Activated T-helper 2 cell treated with anti-CD3 and anti-CD28 coated beads, Interferon-gamma antibody, Interleukin-2, Interleukin-4, amounts not matched to agents 10 μg/mL and 5 μg/mL and 100 μg/mL, durations not matched to agents 14 hours and 24 hours and 36 hours (primary cell): ENCODE measurements at places on chromosomes 5 and 9. TPM values are rescaled to one million over a fixed set of nuclear protein-coding genes. Genes with fewer than 3 reads are reported as not detected.
A peak's percentile ranks its signal among the peaks of the same experiment; 100 is the strongest.

DNA sequence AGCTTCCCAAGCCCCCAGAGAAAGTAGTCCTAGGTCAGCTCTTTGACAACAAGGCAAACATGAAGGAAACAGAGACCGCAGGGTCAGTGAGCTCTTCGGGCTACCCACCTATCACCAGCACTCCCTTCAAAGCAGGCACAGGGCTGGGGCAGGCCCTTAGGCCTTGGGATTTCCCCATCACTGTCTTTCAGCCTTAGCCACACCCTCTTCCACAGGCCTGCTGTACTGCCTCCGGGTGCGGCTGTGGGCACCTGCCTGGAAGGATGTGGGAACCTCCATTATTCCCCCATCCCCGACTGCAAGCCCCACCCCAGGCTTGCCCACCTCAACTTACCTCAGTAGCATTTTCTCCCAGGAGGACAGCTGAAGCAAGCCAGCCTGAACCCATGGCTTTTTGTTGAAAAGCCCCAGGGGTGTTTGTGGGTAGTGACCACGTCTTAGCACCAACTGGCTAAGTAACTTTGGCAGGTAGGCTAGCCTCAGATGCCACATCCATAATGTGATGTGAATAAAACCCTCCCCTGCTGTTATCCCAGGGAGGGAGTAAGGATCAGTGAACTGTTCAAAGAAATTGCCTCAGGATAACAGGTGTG, 100.2 kb downstream of the PIK3R1 start:
- peaks cover 26% of the 10 kb centered on the region for H3K4me1 ChIP-seq
- H3K27ac ChIP-seq: peak overlapping the region; percentile 11
- peak; percentile 13 for DNase-seq
- H3K4me3 ChIP-seq: no peak overlapping the region

The GARNL3 gene
- 1.9 and 2.9 TPM in 2 replicates for total RNA-seq

DNA sequence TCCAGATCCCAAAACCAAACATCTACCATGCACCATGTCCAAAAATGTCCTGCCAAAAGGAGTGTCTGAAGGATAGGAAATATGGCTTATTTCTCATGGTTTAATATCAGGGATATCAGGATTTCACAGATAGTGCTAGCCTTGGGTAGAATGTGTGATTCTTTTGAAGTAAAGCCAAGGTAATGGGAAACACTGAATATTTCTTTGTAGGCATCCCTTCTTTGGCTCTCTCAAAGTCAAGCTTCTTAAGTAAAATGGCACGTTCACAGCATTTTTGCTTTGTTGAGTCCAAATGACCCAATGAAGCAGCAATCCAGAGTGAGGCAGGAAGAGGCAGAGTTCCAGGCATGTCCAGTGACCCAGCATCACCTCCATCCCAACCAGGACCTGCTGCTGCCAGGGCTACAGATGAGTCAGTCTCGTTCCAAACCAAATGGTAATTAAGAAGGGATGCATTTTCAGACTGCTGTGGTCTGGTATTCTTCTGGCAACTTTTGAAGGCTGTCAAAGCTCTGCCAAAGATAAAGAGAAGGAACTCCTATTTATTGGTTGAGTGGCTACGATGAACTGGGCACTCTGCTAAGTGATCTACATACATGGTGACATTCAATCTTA, 678.8 kb upstream of the KLF4 start:
- no peak overlapping the region for H3K27ac ChIP-seq
- no peaks in the 10 kb centered on the region for H3K27me3 ChIP-seq
- no peaks in the 10 kb centered on the region for H3K4me1 ChIP-seq
- no peaks in the 10 kb centered on the region for H3K36me3 ChIP-seq
- H3K4me3 ChIP-seq: no peak overlapping the region
- no peak for DNase-seq

DNA sequence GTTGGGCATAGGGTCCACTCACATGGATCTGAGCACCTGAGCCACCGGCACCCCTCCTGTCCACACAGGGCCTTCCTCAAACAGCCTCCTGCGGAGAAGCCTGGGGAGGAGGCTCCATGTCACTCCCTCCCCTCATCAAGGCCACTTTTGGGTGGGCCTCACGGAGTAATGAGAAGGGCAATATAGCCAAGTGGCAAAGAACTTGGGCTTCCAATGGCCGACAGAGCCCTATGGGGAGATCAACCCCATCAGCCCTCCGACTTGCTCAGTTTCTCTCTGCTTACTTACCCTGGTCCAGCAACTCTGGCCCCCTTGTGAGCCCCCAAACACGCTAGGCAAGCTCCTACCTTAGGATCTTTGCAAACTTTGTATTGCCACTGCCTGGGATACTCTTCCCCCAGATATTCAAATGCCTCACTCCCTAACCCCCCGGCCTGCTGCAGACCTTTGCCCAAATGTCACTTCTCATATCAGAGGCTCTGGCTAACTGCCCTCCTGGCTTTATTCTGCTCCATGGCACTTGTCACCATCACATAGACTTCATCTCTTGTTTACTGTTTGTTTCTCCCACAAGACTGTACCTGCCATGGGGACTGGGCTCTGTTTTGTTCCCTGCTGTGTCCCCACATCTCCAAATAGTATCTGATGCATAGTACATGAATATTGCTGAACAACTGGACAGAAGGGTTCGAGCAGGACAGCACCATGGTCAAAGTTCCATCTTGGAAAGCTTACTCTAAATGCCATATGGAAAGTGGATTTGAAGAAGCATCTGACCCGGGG, 220.8 kb downstream of the FSTL4 start:
- H3K4me1 ChIP-seq: peaks cover 2% of the 10 kb centered on the region
- no peaks in the 10 kb centered on the region for H3K36me3 ChIP-seq
- H3K27me3 ChIP-seq: peaks cover 9% of the 10 kb centered on the region
- H3K27ac ChIP-seq: no peak overlapping the region
- peak; percentile 1 for DNase-seq

DNA sequence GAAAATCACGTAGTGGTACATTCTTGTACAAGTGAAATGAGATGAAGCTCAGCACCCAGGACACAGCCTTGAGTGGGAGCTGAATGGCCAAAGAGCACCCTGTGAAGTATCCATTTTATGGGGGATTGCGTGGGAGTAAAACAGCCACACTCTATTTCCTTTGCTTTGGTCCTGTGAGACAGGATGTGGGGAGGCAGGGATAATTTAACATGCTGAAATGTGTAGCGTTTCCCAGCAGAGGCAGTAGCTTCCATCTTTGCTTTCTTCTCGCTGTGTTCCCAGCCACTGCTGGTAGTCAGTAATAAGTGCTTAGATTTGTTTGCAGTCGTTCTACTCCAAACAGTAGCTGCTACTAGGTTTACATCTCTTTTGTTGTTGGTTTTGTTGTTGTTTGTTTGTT, 4.4 kb downstream of the IL31RA start:
- H3K27ac ChIP-seq: peak overlapping the region; percentile 19
- H3K27me3 ChIP-seq: no peaks in the 10 kb centered on the region

DNA sequence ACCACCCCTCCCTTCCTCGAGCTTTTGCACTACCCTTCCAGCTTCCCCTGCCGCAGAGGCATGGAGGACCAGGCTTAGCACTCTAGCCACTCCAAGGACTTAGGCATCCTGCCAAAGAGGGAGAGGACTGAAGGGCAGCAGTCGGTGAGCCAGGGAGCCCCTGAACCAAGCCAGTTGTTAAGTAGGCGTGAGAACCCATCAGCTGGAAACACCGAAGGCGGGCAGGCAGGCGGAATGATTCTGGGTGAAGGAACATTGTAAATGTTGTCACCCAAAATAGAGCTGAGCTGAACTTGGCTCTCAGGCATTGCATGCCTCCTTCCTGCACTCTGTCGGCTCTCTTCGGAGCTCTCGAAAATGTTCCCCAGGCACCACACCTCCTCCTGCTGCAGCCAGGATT, 42.8 kb downstream of the NRG2 start:
- no peak for DNase-seq
- no peak overlapping the region for H3K4me3 ChIP-seq
- H3K27ac ChIP-seq: no peak overlapping the region
- H3K36me3 ChIP-seq: no peaks in the 10 kb centered on the region
- H3K4me1 ChIP-seq: no peaks in the 10 kb centered on the region

DNA sequence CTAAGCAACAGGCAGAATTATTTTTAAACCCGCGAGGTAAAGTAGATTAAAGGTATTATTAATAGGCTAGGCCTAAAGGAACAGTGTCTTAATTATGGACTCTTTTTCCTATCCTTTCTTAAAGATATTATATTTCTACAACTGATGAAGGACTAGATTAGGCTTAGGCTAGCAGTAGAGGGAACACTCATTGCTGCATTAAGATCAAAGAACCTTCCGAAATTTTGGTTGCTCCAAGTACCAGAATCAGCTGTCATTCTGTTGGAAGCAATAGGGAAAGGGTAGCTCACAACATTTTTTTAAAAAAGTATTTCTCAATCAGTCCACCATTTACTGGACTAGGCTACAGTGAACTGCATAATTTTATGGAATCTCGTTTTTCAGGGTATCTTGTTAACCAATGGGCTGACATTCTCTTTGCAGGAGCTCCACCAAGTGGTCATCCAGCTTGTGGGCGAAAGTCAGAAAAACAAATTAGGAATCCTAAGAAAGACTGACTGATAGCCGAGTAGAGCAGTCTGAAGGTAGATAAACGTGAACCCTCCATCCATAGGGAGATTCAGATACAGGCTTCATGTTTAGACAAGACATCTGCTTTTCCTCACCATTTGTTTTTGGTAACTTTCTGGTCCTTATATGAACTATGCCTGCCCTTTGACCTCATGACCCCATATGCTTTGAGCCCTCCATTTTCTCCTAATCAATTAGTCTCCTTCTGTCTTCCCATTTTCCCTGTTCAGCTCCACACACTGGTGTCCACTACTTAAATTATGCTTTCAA, 103.6 kb upstream of the CHD1 start:
- peaks cover 3% of the 10 kb centered on the region for H3K36me3 ChIP-seq
- H3K4me1 ChIP-seq: peaks cover 69% of the 10 kb centered on the region
- DNase-seq: no peak
- H3K27me3 ChIP-seq: no peaks in the 10 kb centered on the region

DNA sequence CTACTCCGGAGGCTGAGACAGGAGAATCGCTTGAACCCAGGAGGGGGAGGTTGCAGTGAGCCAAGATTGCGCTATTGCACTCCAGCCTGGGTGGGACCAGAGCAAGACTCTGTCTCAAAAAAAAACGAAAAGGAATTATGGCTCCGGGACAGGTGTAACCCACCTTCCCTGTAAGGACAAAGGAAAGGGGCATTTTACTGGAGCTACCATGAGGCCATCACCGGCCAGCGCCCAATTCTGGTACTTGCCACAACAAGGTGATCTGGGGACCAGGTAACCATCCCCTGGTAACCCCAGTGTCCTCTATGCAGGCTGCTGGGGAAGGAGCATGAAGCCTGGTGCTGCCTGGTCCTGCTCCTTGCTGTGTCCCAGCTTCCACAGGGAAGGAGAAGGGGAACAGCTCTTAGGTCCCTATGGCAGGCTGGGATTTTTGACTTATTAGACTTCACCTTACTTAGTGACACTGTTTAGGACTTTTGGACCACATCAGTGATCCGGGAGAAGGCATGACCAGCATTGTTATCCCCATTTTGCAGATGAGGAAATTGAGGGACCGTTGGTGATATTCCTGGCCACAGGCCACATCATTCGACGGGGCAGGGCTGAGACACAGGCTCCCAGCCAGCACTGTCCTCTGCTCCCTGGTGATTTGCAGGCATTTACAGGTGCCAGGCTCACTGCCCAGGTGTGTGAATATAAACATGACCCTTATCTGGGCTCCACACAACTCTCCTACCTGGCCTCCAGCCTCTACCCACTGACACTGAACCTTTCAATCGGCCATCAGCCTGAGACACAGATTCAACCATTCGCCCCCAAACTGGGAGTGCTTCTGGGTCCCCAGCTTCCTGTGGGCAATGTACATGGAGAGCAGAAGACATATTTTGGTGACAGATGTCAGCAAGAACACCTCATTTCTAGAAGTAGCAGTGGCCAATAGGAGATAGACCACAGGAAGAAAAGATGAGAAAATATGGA, 26.5 kb upstream of the ABO start:
- H3K4me3 ChIP-seq: no peak overlapping the region
- no peaks in the 10 kb centered on the region for H3K4me1 ChIP-seq
- no peaks in the 10 kb centered on the region for H3K36me3 ChIP-seq
- H3K27me3 ChIP-seq: peaks cover 10% of the 10 kb centered on the region
- no peak for DNase-seq
- H3K27ac ChIP-seq: no peak overlapping the region

GRCh38 chr5:1510151-1510561, 13.6 kb downstream of the LPCAT1 start:
- H3K4me1 ChIP-seq: no peaks in the 10 kb centered on the region
- no peaks in the 10 kb centered on the region for H3K27me3 ChIP-seq
- H3K27ac ChIP-seq: no peak overlapping the region
- DNase-seq: no peak

DNA sequence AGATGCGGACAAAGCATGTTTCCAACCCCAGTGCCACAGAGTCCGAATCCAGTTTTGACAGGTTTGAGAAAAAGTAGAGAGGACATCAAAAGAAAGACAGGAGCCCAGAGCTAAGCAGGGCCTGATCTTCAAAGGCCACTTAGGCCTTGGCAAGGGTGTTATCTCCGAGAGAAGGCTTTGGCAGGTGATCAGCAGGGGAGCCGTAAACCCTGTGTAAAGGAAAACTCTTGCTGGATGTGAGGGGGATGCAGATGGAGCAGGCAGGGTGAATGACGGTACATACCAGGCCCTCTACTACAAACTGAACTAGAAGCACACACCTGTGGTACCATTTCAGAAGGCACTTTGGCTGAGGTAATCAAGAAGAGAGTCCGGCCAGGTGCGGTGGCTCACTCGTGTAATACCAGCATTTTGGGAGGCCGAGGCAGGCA, 1.4 kb upstream of the HNRNPH1 start:
- H3K4me3 ChIP-seq: peak overlapping the region; percentile 98
- no peak for DNase-seq
- H3K36me3 ChIP-seq: peaks cover 37% of the 10 kb centered on the region
- peaks cover 31% of the 10 kb centered on the region for H3K4me1 ChIP-seq
- peak overlapping the region; percentile 99 for H3K27ac ChIP-seq

The CARD9 gene
- 16.2 and 17.6 TPM in 2 replicates for total RNA-seq

The LCN15 gene
- not detected in 2 replicates for total RNA-seq

- H3K4me1 ChIP-seq: peaks cover 2% of the 10 kb centered on the region
- no peak for DNase-seq
- no peak overlapping the region for H3K27ac ChIP-seq
Measured at GRCh38 chr5:33890131-33891032, 1.4 kb downstream of the ADAMTS12 start.

DNA sequence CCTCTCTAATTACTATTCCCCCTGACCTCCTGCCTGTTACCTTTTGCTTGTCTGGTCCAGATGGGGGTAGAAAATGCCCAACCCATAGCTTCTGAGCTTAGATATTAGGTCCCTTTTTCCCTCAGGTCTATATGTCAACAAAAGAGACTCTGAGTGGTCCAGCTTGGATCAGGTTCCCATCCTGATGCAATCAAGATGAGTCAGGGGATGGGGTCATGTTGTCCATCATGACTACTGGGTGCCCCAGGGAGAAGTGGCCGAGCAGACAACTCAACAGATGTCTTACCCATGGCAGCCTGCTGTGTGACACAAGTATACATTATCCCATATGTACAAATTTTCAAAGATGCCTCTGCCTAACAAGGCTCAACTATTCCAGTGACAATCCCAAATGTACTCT, 9.1 kb upstream of the ANKH start:
- H3K4me3 ChIP-seq: no peak overlapping the region
- DNase-seq: no peak
- no peak overlapping the region for H3K27ac ChIP-seq
- H3K36me3 ChIP-seq: no peaks in the 10 kb centered on the region
- no peaks in the 10 kb centered on the region for H3K4me1 ChIP-seq
